Skeletal muscle cell (primary cell): ENCODE measurements at places on chromosomes 5 and 9.

GRCh38 chr9:71911908-71912335 lies 483 bp downstream of the C9orf85 start:
- no peak for DNase-seq

DNA sequence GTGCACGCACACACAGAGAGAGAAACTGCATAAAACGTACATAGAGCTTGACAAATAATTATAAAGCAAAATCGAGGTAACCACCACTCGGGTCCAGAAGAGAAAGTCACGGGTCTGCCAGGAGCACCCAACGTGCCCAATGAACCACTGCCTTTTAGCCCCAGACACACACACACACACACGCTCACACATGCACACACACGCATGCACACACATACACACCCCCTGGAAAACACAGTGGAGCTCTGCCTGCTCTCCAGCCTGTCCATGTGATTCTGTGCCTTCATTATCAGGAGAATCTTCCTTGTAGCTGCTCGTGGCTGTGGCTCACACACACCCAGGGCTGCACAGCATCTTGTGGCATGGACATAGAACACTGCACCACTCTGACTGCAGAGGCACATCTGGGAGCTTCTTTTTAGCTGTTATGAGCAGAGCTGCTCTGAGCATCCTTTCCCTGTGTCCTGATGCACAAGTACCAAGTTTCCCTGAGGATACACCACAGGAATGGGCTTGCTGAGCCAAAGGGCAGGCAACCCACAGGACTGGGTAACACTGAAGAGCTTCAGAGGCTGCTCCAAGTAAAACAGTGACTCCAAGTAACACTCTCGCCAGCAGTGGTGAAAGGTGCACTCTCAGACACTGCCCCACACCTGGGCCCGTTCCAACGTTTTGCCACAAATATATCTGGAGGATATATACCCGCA lies 58.9 kb downstream of the CAMSAP1 start:
- DNase-seq = no peak

GRCh38 chr5:168092209-168093185 lies 198.9 kb upstream of the WWC1 start:
- DNase-seq = no peak

GRCh38 chr5:150763023-150763769 lies 4.4 kb upstream of the DCTN4 start:
- peak; percentile 95 for DNase-seq

DNA sequence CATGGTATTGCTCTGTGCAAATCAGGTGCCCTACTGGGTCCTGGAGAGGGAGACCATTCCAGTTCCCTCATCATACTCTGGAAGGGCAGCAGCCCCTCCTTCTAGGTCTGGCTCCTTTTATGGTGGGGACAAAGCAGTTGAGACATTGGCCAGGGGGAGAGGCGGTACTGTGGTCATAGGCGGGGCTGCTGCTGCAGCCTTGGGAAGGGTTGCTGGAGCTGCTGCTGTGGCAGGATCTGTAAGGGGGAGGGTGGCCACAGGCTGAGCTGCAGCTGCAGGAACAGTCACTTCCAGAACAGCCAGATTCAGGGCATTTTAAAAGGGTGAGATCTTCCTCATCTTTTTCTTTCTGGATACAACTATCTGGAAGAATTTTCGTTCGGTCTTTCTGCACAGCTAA lies 233.0 kb upstream of the SGCD start:
- DNase-seq = no peak

DNA sequence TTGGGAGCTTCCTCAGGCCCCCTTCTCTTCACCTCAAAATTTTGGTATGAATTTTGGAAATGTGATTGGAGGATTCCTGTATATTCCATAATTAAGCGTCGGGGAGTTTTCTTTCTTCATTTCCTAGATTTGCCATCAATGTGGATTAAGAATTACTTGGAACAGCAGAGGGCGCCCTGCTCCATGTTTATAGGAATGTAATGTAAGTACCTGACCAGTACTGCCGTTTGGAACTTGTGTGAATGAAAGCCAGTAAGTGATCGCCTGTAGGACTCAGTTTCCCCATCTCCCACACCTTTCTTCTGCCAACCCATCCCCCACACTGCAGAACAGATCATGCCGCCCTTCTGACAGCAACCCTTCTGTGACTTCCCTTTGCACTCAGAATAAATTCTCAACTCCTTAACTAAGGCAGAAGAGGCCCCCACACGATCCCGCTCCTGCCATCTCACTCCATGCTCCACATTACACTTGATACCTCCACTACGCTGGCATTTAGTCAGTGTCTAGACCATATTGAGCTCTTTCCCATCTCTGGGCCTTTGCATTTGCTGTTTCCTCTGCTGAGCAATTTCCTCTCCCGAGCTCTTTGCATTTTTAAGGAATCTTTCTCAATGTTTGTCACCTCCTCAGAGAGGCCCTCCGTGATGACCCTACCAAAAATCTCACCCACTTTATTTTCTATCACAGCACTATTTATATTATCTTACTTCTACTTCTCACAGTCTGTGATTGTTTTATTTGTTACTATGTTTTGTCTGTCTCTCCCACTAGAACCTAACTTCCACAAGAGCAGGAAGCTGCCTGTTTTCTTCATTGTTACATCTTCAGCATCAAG lies 79.5 kb upstream of the HTR4 start:
- peak; percentile 43 for DNase-seq

GRCh38 chr5:179126506-179126991 lies 66.4 kb downstream of the ZNF354C start:
- DNase-seq = no peak

- no peak for DNase-seq
These were observed 74.2 kb downstream of the MSX2 start for GRCh38 chr5:174798551-174798951.

DNA sequence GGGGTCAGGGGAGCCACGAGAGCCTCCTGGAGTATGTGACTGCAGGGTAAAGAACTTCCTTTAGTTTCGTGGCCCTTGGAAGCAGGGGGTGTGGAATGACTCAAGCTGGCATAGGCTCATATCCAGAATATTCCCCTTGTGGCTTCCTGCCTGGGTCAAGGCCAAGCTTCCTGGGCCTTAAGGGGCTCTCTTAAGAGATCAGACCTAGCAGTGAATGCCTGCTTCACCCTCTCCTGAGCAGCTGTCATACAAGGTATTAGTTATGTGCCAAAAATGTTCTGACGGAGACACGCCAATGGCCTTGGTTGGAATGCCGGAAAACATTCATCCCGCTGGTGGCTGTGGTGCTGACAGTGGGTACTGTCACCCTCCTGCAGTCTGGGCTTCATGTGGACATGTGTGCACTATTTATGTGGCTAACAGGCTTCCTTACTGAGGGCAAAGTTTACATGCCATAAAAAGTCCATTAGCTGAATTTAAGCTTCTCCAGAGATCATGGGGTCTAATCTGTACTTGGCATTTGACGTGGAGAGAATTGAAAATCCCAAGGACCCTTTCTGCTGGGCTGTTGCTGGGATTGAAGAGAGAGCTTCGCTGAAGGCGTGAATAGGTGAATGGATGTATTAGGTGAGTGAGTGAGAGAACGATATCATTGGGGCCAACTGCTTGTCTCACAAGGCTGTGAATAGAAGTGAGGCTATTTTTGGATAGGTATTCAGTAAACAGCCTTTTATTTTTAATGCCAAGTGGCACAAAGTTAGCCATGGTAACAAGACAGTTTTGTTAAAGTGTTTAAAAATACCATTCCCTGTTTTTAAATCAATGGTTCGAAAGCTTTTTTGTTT lies 156.8 kb downstream of the MACROH2A1 start:
- DNase-seq = peak; percentile 36

- DNase-seq = no peak
These were observed 199.6 kb downstream of the ERCC6L2 start for GRCh38 chr9:96075111-96075510.

- peak; percentile 52 for DNase-seq
These were observed at the start of gene CCDC112 for GRCh38 chr5:115296124-115297022. Gene CCDC112 (minus strand): TSS chr5:115296654. CDS start chr5:115296543, 111 bp downstream.

DNA sequence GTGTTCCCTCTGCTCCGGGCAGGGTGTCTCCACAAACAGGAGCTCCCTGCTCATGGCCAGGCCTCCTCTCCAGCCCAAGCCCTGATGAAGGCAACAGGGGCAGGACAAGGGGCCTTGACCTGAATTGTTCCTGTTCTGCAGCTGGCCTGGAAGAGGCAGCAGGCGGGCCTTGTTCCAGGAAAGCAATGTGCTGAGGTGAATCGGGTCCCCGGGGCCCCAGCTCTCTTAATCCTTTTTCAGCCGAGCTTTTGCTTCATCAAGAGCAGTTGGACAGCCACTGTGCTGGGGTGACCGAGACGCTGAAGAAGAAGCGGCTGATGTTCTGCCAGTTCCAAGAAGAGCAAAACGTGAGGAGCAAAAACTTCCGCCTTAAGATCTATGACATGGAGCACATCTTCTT lies 41.4 kb downstream of the CCDC180 start:
- DNase-seq = no peak

DNA sequence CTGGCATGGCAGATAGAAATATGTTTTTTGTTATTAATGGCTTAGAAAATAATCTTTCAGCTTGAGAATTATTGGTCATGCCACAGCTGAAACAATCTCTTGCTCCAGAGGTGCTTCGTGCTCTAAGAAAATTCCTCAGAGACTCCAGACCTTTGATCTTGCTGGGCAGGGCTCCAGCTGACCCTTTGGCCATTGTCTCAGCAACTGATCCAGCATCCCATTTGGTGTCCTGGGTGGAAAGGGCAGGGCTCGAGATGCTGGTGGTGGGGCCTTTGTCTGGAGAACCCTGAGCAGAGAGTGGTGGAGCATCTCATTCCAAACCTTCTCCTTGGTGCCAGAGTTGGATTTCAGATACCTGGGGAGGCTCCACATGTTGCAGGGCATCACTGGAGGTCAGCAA lies 43.2 kb upstream of the PIK3R1 start:
- no peak for DNase-seq
